HFFc6 (cell line): ENCODE measurements at places on chromosomes 5 and 9. TPM values are rescaled to one million over a fixed set of nuclear protein-coding genes. Genes with fewer than 3 reads are reported as not detected.

GRCh38 chr9:129145316-129145715 lies 32.7 kb downstream of the IER5L start:
- no peak overlapping the region for H3K4me3 ChIP-seq
- DNase-seq, result no peak
- peak overlapping the region; percentile 97 for H3K27ac ChIP-seq
- H3K36me3 ChIP-seq, result peaks cover 6% of the 10 kb centered on the region; the same call in 1 of the 2 replicates

DNA sequence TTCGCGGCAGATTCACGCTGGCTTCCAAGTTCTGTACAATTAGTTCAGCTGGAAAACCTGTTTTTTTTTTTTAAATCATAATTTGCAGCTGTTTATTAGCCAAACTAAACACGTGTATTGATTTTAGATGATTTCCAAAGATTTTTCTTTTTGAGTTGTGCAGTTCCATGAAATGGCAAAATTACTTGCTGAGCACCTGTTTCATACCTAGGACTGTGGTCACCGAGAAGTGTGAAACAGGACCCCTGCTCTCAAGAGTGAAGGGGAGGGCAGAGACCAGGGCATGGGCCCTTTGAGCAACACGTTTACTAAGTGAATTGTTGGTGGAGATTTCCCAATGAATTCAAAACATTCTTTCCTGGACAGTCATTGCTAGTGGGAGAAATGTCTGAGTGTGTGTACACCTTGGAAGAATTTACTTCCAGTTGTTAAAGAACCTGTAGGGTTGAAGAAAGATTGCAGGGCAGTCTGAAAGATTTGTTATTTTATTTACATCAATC lies 688 bp downstream of the SNX24 start:
- DNase-seq, result peak; percentile 55
- peak overlapping the region; percentile 89 for H3K27ac ChIP-seq
- H3K36me3 ChIP-seq, result no peaks in the 10 kb centered on the region
- H3K4me1 ChIP-seq, result peaks cover 53% of the 10 kb centered on the region

DNA sequence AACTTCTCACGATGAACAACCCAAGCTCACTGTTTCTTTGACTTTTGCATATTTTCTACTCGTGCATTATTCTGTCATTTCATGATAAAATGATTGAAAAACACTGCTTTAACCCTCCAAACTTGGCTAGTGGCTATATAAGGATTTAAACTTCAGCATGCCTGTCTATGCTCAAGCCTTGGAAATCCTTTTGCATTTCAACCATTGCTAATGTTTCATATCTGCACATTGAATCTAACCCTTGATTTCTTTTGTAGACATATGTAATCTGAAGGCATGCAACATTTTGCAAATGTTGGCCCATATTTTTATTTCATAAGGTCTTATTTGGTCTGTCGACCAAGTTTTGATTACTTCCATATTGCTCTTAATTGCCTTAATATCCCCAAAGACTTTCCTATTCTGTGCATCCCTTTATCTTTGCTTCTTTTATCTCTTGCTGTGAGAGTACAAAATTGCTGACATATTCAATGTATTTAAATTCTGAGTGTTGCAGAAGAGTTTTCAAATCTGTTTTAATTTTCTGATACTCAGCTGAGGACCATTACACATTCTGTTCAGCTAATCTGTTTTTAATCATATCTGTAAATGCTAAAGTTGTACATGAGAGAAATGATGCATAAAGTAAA lies 403.7 kb upstream of the ZNF608 start:
- H3K4me3 ChIP-seq, result no peak overlapping the region
- DNase-seq, result no peak
- H3K27me3 ChIP-seq, result peaks cover 12% of the 10 kb centered on the region; the same call in 1 of the 2 replicates
- no peaks in the 10 kb centered on the region for H3K36me3 ChIP-seq
- no peaks in the 10 kb centered on the region for H3K4me1 ChIP-seq

GRCh38 chr5:159426694-159427093 lies 96.4 kb upstream of the IL12B start:
- H3K27me3 ChIP-seq, result peaks cover 14% of the 10 kb centered on the region
- H3K27ac ChIP-seq, result no peak overlapping the region
- no peaks in the 10 kb centered on the region for H3K36me3 ChIP-seq
- DNase-seq, result no peak

- peaks cover 10% of the 10 kb centered on the region for H3K36me3 ChIP-seq
- no peak for DNase-seq
- no peak overlapping the region for H3K27ac ChIP-seq
- H3K4me1 ChIP-seq, result no peaks in the 10 kb centered on the region
- peaks cover 1% of the 10 kb centered on the region; the same call in 1 of the 2 replicates for H3K27me3 ChIP-seq
Observed at GRCh38 chr5:180101451-180102105, 30.0 kb upstream of the RNF130 start.

DNA sequence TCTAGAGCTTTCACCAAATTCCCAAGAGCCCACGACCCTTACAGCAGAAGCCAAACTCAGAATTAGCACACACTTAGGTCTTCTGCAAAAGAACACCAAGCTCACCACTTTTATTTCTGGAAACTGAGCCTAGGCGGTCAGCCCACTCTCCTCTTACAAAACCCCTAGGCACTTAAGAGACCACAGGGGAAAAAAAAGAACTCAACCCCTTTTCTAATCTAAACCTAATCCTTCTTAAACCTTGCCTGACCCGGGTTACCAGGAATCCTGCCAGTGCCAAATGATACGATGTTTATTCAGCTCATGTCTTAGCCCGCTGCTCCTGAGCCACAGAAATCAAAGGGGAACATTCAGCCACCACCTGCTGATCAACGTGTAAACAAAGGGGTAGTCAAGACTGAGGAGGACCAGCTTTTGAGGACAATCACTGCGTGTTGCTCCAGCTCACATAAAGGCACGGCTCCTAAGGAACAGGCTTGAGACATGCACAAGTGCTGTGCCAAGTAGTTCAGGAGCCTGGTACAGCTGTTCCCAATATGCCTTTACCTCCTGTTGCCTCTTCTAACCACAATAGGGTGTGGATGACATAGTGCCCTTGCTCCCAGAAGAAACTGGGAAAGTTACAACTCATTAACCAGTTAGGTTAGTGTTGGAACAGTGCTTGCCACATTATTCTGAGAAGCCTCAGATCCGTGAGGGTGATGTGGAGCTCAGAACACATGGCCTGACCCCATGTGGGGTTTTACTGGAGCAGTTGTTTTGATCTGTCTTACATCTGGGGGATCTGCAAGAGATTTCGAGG lies 49.3 kb downstream of the ZFAND5 start:
- peaks cover 17% of the 10 kb centered on the region for H3K4me1 ChIP-seq
- H3K27me3 ChIP-seq, result peaks cover 2% of the 10 kb centered on the region; the same call in 1 of the 2 replicates
- H3K4me3 ChIP-seq, result peak overlapping the region; percentile 5; the same call in 1 of the 2 replicates
- no peak overlapping the region for H3K27ac ChIP-seq
- DNase-seq, result no peak
- H3K36me3 ChIP-seq, result no peaks in the 10 kb centered on the region

DNA sequence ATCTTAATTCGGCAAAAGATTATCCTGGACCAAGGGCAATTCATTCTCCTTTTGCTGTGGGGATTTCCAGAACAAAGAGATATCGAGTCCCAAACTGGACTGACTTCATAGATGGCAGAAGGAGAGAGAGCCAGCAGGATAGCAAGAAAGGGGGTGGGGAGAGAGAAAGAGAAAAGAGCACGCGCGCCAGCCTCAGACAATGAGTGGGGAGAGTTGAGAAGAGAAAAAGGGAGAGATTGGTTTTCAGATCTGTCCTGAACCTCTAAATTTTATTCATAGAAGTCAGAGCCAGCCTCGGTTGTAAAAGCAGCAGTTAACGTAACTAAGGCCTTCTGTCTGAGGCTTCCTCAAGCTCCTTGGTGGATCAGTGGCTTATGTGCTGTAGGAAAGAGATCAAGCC lies 55.3 kb upstream of the ALDH1B1 start:
- H3K4me1 ChIP-seq, result peaks cover 12% of the 10 kb centered on the region
- no peak for DNase-seq
- H3K36me3 ChIP-seq, result no peaks in the 10 kb centered on the region
- H3K27ac ChIP-seq, result no peak overlapping the region

The MED10 gene
- 43.9 to 46.6 TPM (median 45.5 TPM) in 3 replicates for total RNA-seq

The PCBD2 gene
- total RNA-seq, result 8.2 to 10.9 TPM (median 9.2 TPM) in 3 replicates

The ZFP37 gene
- 2.1 to 2.3 TPM (median 2.3 TPM) in 3 replicates for total RNA-seq

The CCDC192 gene
- total RNA-seq, result not detected in 2 replicates

The FCN1 gene
- not detected in 3 replicates for total RNA-seq
